Activated gamma-delta T cell treated with Interleukin-2 at 50 U/mL for 16 hours (primary cell): ENCODE measurements at places on chromosomes 1 and 21.

- DNase-seq, result no peak
Observed at GRCh38 chr1:74422421-74423292, 89.8 kb downstream of the LRRC53 start.

- no peak for DNase-seq
Observed at GRCh38 chr1:167601442-167602383, 28.3 kb upstream of the RCSD1 start.

DNA sequence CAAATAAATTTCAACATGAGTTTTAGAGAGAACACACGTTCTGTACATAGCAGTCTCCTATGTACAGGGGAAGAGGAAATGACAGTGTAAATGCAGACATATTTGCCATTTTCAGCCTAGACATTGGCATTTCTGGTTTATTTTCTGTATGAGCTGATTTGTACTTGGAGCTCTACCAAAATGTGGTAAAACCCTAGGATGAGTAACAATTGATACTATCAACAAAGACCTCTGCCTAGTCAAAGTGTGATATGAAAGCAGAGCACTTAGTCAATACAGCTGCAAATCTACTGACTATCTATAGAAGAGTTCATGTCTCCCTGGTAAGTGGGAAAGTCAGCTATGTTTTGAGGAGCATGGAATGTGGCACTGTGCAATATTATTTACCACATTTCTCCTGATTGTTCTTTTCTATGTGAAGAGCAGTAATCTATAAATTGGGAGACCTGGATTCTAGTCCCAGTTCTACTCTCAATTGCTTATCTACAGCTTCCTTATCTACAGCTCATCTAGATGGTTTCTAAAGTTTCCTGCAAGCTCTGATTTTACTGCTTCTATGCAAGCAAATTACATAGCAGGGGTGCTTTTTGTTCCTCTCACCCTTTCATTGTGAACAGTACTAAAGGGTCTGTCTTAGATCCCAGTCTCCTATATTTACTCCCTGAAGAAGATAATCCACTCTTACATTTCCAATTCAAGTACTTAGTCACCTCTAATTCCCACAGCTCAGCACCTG lies 334.2 kb downstream of the NTNG1 start:
- DNase-seq, result no peak

DNA sequence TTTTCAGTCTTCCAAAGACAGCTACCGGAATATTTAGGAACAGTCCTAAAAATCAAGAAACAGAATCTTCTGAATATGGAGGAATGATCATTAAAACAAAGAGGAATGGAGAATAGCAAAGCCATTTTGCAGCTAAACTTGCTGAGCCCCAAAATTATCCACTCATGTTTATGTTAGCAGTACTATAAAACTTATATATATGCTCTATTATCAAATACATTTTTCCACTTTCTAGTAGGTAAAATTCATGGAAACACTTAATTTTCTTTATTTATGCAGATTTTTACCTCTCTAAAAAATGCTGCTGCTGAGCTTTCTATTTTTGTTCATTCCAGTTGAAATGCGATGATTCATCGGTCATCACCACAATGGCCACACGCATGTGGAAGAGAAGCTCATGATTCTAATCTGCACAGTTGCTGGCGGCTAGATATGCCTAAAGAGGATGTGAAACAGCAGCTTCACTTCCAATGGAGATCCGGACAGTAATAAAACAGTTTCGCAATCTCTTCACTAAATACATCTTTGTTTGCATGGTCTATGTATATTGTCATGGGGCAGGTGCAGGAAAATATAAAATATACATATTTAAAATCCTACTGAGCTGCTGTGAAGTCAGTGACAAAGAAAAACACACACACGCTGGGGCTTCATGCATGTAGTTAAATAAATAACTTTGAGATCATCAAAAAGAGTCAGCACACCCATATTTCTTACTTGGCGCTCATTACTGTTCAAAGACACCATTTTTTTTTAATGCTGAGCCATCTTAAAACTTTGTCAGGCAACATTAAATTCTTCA lies 292.2 kb downstream of the SMYD3 start:
- DNase-seq, result no peak

- no peak for DNase-seq
Observed at GRCh38 chr21:31537872-31538576, 121.5 kb upstream of the SOD1 start.

- no peak for DNase-seq
Observed at GRCh38 chr1:229022595-229023333, 248.1 kb upstream of the RAB4A start.

GRCh38 chr21:41187537-41188025 lies 19.6 kb downstream of the BACE2 start:
- DNase-seq, result no peak

- DNase-seq, result no peak
Observed at GRCh38 chr1:8571200-8571984, 246.0 kb downstream of the RERE start.

DNA sequence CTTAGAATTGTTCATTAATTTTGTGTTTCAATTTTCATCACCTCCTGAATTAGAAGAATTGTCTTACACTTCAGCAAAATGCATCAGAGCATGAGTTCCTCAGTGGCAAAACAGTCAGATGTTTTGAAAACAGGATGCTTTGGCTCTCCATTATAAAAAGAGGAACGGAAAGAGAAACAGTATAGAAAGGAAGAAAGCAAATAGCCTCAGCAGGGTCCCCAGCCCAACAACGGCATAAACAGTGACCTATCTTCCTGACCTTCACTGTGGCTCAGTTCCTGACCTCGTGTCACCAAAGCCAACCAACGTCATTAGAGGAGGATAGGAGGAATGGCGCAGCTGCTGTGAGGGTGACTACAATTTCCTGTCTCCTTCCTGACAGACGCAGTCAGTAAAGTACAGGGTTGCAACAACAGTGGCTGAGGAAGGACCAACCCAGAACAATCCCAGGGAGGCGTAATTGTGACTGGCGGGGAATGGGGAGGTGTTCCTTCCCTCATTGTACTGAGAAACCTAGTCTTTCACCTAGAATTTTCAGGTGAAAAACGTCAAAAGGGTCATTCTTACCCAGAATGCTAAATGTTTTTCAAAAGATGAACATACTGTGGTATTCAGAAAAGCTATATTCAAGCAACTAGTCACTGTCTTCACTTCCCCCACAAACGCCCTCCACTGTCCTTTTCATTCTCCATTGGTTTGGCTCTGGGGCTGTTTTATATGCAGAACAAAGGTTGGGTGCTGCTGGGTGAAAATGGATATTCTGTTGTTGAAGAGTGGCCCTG lies 197.9 kb upstream of the SGIP1 start:
- DNase-seq, result peak; percentile 63

GRCh38 chr1:117824616-117825015 lies 104.8 kb downstream of the GDAP2 start:
- DNase-seq, result no peak

- no peak for DNase-seq
Observed at GRCh38 chr1:14516974-14517840, 81.3 kb upstream of the KAZN start.

- no peak for DNase-seq
Observed at GRCh38 chr21:46537026-46537425, 67.9 kb downstream of the S100B start.

GRCh38 chr1:153375511-153375910 lies at the start of gene S100A12:
Gene S100A12 (minus strand): TSS chr1:153375621. CDS start chr1:153374592, 1,029 bp downstream.
- DNase-seq, result no peak

DNA sequence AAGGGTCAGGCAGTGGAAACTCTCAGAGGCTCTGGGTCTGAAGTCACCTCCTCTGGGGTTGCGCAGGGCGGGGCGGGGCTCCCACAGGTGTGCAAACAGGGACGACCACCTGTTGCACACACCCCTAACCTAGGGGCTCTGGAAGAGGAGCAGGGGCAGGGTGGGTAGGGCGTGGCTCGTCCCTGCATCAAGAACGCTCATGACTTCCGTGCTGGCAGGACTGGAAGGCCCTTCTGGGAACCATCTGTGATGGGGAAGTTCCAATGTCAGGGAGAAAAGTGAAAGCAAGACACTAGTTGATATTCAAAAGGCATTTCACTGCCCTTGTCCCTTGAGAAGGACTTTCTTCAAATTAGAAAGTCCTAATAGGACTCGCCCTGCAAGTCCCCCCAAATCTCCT lies 22.1 kb upstream of the CLSTN1 start:
- no peak for DNase-seq
